SK-N-DZ (cell line): ENCODE measurements at places on chromosomes 5 and 9.

DNA sequence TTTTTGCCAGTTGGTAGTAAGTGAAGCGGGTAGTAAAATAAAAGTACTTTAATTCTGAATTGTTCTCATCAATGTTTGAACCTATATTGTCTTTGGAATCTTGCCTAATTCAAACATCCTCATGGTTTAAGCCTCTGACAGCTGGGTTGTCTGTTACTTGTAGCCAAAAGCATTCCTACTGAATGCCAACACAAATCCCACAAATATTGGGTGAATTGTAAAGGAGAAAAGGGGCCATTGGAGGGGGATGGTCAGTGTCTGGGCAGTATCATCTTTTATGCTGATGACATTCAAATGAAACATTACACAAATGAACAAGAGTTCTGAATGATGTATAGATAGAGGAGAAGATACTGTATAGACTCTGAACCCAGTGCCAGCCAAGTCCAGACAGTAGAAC lies 309.5 kb downstream of the OSTF1 start:
- no peak for DNase-seq

DNA sequence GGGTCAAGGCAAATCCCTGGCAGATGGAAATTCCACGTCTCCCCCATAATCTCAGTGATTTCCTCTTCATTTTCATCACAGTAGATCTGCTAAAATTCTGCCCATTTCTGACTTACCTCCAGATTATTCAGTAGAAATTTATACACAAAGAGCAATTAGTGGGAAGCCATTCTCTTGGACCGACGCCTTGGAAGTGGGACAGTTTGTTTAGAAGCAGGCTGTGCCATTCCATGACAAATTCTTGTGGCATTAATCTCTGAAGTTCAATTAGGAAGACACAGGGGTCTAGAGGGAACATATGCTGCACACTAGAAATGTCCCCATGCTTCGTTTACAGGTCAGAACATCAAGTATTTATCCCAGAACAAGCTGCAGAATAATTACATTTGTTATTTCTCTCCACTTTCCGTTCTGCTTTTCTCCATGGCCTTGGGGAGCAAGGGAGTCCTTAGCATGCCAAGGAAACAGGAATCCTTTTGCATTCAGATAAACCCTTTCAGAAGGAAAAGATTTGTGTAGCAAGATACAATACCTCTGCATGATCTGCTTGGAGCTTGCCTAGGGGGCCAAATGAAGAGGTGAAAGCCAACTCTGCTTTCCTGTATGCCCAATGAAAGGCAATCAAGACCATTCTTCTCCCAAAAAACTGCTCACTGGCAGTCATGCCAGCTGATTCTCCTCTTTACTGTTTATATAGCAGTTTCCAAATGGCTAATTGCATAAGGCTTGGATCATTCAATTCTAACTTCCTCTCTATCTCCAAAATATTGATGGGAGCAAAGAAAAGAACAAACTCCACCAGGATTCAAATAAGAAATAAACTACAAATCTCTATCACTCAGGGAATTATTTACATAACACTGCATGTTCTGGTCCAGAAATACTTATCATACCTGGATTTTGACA lies 2.5 kb upstream of the PRKACG start:
- DNase-seq, result no peak

GRCh38 chr9:115444959-115445358 lies 327.0 kb upstream of the TNC start:
- no peak for DNase-seq

- DNase-seq, result no peak
Measured at GRCh38 chr9:133342069-133342406, 5.9 kb downstream of the MED22 start.

DNA sequence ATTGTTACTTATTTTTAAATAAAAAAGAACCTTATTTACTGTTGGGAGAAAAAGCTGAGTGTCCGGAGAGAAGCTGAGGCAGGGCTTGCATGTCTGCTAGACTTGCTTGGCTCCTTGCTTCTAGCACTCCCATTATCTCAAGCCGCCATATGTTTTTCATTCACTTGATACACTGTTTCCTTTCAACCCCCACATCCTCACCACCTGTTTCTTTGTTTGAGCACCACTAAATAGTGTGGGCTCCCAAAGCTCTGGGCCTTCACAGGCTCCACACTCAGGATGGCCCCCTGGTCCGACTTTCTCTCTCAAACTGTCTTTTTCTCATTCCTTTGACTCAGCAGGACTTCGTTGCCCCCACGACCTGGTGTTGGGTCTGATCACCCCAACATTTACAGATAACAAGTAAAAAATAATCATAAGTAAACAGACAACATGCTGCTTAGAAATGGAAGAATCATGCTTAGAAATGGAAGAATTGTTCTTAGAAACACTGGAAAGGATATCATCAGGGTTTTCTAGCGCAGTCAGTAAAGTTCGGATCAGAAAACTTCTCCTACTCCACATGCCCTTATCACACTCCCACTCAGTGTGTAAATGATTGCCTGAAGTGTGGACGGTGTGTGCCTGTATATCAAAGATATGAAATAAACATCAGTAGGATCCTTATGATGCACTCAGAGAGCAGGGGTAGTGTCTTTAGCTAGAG lies 58.5 kb downstream of the APTX start:
- DNase-seq, result no peak

- DNase-seq, result no peak
Measured at GRCh38 chr5:143662020-143662419, 149.9 kb upstream of the HMHB1 start.

- no peak for DNase-seq
Measured at GRCh38 chr5:2143088-2143487, 260.4 kb upstream of the IRX4 start.

GRCh38 chr5:100623719-100624118 lies 88.5 kb downstream of the FAM174A start:
- DNase-seq, result peak; percentile 16

DNA sequence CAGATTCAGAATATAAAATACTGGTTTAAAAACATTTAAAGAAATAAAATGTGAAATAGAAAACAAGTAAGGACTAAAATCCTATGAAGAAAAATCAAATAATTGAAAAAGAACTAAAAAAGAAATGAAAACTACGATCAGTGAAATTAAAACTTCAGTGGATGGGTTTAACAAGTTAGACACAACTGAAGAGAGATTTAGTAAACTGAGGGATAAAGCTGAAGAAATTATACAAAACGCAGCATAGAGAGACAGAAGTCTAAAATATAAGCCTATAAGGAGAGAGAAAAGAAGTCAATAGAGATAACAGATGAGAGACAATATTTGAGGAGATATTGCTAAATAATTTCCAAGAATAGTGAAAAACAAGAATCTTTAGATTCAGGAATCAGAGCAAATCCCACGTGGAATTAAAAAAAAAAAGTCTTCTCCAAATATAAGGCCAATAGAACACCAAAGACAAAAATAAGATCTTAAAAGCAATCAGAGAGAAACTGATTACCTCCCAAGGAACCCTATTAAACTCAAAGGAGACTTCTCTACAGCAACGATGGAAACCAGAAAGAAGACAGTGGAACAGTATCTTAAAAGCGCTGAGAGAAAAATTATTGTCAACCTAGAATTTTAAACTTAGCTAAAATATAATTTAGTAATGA lies 59.6 kb upstream of the ABL1 start:
- no peak for DNase-seq

DNA sequence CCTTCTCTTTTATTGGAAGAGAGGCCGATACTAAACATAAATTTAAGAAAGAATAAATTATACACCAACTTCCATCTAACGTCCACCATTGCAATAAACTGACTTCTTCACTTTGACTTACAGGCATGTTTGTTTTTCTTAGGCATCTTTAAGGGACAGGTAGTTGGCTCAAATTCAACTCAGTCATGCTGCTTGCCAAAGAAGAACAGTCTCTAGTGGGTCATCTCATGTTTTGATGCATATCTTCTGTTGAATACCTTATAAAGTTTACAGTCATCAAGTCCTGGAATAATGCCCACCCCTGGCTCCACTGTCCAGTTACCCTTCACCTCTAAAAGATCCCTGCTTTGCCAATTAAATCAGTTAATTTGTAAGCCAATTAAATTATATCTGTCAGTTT lies 328.2 kb upstream of the GRAMD2B start:
- no peak for DNase-seq

- no peak for DNase-seq
Measured at GRCh38 chr5:175021841-175022625, 297.7 kb downstream of the MSX2 start.

- no peak for DNase-seq
Measured at GRCh38 chr5:111667128-111667736, 89.8 kb downstream of the NREP start.

DNA sequence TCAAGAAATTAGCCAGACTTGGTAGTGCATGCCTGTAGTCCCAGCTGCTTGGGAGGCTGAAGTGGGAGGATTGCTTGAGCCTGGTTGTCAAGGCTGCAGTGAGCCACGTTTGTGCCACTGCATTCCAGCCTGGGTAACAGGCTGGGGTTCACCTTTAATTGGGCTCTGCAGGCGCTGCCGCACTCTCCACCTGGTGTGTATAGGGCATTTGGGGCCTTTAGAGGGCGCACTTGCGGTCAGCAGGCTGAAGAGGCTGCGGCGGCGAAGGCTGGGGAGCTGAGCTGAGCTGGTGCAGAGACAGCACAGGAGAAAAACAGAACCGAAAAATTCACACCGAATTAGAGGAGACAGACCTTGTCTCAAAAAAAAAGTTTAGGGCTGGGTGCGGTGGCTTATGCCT lies 31.2 kb downstream of the CDK7 start:
- DNase-seq, result no peak

GRCh38 chr9:6415266-6415665 lies 2.3 kb downstream of the UHRF2 start:
- DNase-seq, result no peak

DNA sequence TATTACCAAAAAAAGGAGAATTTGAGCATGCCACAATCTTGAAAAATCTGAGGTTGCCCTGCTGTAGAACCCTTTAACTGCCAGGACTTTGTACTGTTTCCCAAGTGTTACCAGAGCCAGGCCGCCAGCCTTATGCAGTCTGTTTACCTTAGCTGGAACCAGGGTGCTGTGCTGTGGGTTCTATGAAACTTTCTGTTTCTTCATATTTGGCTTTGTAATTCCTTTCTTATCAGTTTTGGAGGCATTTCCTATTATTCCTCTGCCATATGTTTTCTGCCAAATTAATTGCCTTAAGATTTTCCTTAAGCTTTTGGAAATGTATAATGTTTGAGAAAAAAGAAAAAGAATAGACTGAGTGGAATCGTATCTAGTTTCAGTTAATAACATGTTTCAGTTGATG lies 2.1 kb downstream of the S1PR3 start:
- no peak for DNase-seq

GRCh38 chr9:134880484-134881312 lies at the start of gene FCN2:
TSS of gene FCN2 (plus strand) at chr9:134880810. CDS start at chr9:134880822, 12 bp downstream.
- no peak for DNase-seq

DNA sequence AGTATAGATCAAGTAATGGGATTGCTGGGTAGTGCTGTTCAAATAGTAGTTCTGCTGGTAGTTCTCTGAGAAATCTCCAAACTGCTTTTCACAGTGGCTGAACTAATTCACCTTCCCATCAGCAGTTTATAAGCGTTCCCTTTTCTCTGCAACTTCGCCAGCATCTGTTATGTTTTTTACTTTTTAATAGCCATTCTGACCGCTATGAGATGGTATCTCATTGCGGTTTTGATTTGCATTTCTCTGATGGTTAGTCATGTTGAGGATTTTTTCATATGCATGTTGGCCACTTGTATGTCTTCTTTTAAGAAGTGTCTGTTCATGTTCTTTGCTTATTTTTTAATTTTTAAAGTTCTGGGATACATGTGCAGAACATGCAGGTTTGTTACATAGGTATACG lies 279.2 kb upstream of the NREP start:
- no peak for DNase-seq

DNA sequence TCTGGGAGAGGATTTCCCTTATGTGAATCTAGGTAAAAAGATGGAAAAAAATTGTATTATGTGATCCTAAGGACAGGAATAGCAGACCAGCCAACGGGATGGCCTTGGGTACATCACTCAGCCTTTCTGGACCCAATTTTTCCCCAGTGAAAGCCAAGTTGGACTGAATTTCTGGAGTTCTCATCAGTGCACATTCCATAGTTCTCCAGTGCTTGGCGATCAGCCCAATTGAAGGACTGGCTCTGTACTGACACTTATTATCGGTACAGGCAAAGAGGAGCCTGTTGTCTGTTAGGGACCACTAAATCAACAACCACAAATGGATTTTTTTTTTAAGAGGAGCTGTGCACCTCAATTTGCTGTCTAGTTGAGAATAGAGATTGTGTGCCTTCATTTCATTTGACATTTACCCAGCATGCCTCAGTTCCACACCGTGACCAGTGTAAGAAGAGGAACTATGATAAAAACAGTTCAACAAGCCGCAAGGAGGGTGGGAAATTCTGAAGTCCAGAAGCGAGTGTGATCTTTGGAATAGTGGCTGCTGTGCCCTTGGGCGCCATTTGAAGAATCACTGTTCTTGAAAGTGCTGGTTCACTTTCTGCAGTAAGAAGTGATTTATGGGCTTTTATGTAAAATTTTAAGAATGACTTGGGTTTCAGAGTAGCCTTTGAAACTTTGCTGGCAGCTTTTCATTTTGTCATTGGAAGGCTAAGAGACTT lies 8.0 kb downstream of the ARL10 start:
- no peak for DNase-seq

- no peak for DNase-seq
Measured at GRCh38 chr5:10623305-10623910, 59.5 kb downstream of the ANKRD33B start.

- DNase-seq, result peak; percentile 53
Measured at GRCh38 chr9:95772320-95773052, 103.0 kb upstream of the ERCC6L2 start.

DNA sequence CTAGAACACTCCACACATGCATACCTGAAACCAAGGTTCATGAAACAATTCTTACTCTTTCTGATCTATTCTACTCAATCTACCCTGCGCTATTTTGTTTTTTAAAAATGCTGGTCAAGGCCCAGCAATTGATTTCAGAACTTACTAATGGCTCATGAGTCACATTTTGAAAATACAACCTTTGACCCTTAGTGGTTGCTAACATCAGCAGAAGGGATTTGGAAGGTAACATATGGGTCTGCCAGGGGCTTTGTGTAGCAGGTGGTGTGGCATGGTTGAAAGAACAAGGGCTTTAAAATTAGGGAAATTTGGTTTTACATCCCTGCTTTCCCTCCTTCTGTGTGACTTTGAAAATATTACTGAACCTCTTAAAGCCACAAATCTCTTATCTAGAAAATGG lies 101.4 kb downstream of the ATG10 start:
- DNase-seq, result no peak

GRCh38 chr5:61637566-61637965 lies 305.5 kb downstream of the ZSWIM6 start:
- no peak for DNase-seq

GRCh38 chr9:123749580-123750202 lies 180.2 kb downstream of the DENND1A start:
- no peak for DNase-seq

GRCh38 chr5:133331941-133332340 lies 280.1 kb downstream of the HSPA4 start:
- DNase-seq, result no peak
